ENCODE measurements at places on chromosomes 12 and 14.

DNA sequence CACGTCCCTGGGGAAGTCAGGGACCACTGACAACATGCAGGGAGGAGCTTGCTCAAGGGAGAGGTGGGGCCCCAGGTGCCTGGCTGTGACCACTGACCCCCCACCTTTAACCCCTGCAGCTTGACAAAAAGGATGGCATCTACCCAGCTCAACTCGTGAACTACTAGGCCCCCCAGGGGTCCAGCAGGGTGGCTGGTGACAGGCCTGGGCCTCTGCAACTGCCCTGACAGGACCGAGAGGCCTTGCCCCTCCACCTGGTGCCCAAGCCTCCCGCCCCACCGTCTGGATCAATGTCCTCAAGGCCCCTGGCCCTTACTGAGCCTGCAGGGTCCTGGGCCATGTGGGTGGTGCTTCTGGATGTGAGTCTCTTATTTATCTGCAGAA, 26.3 kb downstream of the HIP1R start:
- DNase-seq: no peak

GRCh38 chr12:87051621-87052020, 795.4 kb upstream of the MGAT4C start:
- DNase-seq: no peak

GRCh38 chr12:92466391-92467305, 236.1 kb upstream of the PLEKHG7 start:
- no peak for DNase-seq

DNA sequence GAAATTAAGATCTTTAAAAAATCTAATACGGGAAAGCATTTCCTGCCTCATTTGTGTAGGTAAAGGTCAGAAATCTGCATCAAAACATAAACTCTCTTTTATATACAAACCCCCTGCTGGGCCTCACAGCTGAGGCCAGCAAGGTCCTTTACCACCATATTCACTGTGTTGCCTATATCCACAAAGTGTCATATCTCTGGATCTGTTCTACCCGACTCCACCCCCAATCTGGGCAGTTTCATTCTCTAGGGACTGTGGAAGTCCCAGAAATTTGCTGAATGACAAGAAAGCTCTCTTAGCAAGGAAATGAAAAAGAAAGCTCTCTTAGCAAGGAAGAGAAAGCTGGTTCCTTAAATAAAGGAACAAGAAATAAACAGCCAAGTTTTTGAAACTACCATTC, 301.7 kb downstream of the KCNH5 start:
- DNase-seq: no peak

DNA sequence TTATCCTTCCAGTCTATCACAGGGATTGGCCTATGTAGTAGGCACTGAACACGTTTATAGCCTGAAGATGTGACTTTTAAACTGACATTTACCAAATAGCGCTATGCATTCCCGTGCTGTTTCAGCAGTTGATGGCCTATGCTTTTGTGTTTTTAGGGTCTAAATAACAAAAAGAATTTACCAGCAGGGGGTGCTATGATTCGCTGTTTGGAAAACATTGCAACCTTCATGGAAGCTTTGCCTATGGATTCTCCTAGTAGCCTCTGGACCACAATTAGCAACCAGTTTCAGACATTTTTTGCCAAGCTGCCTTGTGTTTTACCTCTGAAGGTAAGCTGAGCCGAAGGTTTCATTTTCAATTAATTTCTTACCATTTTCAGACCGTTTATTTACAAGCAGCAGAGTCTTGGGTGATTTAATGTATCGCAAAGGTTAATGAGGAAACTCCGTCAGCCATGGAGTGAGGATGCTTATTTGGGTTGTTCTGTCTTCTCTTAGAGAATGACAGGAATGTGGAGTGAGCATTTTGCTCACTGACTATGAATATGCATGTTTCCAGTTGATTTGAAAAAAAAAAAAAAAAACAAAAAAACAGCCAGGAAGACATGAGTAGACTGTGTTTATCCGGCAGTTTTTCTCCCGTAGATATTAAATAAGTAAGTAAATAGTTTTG, 133.1 kb downstream of the PRIMA1 start:
- DNase-seq: no peak

DNA sequence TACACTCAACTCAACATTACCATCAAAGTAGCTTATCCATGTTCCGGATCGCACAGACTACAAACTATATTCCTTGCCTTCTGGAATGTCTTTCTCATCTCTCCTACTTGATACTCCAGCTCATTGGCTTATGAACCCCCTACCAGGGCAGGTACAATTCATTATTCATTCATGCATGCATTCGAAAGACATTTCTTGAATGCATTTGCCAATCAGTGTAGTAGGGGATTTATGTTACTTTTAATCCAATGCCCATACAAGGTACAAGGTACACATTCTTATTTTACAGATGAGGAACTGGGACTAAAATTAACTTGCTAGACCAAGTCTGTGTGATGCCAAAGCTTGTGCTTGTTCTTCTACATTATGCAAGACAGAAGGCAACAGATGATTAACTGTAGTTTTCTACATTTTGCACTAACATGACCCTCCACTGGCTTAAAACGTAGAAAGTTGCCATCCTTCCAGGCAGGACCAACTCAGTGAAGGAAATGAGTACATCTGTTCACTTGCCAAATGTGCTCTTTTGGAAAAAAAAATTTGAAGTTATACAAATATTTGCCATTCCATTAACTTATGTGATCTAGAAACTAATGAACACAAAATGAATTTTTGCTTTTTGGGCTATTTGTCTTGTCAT, 53.8 kb upstream of the KCNJ8 start:
- no peak for DNase-seq

DNA sequence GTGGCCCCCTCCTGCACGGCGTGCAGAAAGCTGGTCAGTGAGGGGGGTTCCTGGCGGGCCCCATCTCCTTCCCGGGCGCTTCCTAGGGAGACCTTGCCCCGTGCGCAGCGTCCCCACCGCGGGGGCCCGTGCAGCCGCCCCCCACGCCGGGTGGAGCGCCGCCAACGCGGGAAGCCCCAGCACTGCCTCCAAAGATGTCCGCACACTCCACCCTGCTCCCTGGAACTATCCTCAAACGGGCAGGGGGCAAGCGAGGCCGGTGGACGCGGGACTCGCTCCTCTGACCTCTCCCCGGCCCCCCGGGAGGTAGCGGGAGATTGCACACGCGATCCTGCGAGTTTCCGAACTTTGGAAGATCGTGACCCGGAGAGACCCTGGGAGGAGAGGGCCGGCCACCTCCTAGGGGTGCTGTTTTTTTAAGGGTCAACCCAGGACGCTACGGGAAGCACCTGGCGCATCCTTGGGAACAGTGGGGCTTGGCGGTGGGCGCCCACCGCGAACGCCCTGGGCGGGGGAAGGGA, 1.5 kb upstream of the FZD10 start:
- DNase-seq: no peak

DNA sequence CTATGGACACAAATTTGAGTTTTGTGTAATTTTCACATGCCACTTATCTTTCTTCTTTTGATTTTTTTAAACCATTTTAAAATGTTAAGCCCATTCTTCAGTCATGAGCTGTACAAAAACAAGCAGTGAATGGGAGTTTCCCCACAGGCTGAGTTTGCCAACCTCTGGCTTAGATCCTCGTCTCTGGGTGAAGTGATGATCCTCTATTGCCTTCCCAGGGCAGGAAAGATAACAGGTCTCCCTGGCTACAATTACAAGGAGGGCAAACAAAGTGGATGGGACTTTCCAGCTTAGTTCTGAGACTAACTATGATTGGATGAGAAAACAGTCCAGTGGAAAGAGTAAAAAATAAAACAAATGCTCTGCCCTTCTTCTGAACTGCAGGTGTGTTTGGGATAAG, 203.7 kb downstream of the SPTSSA start:
- DNase-seq: no peak

- no peak for DNase-seq
Measured at GRCh38 chr12:132836795-132837331, 8.2 kb upstream of the GOLGA3 start.
